ENCODE measurements at places on chromosomes 4 and X. TPM values are rescaled to one million over a fixed set of nuclear protein-coding genes. Genes with fewer than 3 reads are reported as not detected.

DNA sequence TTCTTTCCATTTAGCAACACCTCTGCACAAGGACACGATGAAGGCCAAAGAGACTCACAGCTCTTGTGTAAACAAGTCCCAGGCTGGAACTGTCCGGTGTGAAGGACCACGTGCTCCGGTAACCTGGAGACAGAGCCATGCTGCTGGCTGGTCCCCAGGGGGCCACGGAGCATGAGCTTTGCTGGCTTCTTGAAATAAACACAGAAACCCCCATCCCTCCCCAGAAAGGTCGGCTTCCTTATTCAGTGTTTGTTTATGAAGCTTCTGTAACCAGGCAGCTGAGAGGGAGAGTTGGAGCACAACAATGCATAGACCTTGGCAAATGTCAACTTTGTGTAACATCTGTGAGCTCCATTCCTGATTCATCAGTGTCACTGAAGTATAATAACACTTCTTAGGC lies 109.4 kb downstream of the GPR143 start:
- H3K4me3 ChIP-seq: no peak overlapping the region
- DNase-seq: no peak
- no peak overlapping the region for H3K27ac ChIP-seq

FAM184B gene
- 0.76 TPM for total RNA-seq

ADH6 gene
- total RNA-seq: not detected

GRCh38 chr4:4269331-4269731 lies 20.6 kb downstream of the LYAR start:
- H3K4me1 ChIP-seq: no peaks in the 10 kb centered on the region
- no peak overlapping the region for H3K27ac ChIP-seq
- peaks cover 12% of the 10 kb centered on the region for H3K36me3 ChIP-seq
- H3K27me3 ChIP-seq: no peaks in the 10 kb centered on the region
- no peak for DNase-seq
- no peak overlapping the region for H3K4me3 ChIP-seq

GRCh38 chrX:23907111-23907497 lies 634 bp downstream of the APOO start:
- H3K4me1 ChIP-seq: peaks cover 24% of the 10 kb centered on the region
- H3K36me3 ChIP-seq: no peaks in the 10 kb centered on the region
- no peak for DNase-seq
- peak overlapping the region; percentile 83 for H3K27ac ChIP-seq
- no peaks in the 10 kb centered on the region for H3K27me3 ChIP-seq
- peak overlapping the region; percentile 62 for H3K4me3 ChIP-seq

MGARP gene
- total RNA-seq: not detected

NSG1 gene
- total RNA-seq: 21.2 TPM

DNA sequence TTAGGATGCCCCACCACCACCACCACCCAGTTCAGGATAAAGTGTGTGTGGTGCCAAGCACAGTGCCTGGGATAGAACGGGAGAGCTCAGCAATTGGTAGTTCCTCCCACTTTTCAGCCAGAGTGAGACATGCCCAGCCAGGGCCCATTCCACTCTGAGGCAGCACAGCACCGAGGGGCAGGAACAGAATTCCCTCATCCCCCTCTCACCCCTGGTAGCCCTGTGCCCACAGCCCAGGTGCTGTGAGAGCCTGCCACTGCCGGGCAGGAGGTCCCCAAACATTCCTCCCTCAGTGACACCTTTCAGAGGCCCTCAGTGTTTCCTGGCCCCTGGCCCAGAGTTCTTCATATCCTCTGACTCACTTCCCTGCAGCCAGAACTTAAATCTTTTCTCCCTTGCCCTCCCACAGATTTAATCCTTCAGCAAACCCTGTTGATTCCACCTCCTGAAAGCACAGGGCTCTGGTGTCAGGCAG lies 8.1 kb downstream of the RIPPLY1 start:
- no peak overlapping the region for H3K27ac ChIP-seq
- H3K36me3 ChIP-seq: no peaks in the 10 kb centered on the region
- no peak for DNase-seq
- H3K4me3 ChIP-seq: no peak overlapping the region
- H3K4me1 ChIP-seq: peaks cover 17% of the 10 kb centered on the region

RBMXL3 gene
- not detected for total RNA-seq

DNA sequence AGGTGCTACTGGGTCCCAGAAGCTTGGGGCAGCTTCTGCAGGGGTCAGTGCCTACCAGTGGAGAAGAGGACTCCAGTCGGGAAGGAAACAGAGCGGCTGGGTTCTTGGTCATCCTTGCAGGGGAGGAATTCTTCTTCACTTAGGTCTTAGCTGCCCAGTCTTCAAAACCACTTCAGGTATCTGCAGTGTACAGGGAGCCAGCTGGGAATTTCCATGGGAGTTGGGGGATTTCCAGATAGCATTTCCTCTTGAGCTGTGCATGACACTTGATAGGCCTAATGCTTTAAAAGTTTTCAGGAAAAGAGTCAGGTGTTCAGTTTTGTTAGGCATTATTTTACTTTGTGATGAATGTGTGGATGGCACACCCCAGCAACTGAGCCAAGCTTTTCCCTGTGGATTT lies 58.1 kb upstream of the ENPP6 start:
- no peaks in the 10 kb centered on the region for H3K27me3 ChIP-seq
- no peak overlapping the region for H3K27ac ChIP-seq
- no peak overlapping the region for H3K4me3 ChIP-seq
- DNase-seq: no peak
- no peaks in the 10 kb centered on the region for H3K36me3 ChIP-seq

DNA sequence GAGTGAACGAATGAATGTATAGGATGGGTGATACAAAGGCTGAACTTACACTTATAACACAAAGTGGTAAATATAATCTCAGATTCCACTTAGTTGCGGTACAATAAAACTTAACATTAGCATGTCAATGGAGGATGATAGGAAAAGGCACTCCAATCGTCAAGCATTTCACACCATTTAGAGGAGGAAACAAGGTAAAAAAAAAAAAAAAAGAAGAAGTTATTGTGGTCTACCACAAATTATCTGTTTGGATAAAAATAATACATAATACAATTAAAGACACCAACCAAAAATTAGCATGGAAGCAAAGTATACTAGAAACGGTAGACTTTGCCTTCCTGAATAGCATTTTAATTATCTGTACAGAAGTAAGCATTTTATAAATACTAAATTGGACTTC lies 205.5 kb downstream of the PPP3CA start:
- no peaks in the 10 kb centered on the region for H3K27me3 ChIP-seq
- H3K27ac ChIP-seq: no peak overlapping the region
- no peaks in the 10 kb centered on the region for H3K4me1 ChIP-seq
- no peak for DNase-seq

DNA sequence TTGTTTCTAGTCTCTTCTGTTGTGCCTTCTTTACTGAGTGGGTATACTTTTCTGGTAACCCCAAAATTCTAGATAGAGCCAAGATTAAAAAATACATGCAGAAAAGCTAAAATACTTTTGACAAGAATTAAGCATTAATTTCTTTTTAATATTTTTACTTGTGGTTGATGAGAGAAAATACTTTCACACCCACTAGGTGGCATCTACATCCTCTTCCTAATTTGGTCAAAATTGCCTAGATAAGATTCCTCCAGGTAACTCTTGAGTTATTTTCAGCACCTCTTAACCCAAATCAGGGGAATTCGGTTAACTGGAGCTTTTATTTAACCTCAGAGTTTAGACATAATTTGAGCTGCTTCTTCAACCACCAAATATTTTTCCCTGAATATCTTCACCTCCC lies 28.4 kb upstream of the COX7B2 start:
- DNase-seq: no peak
- H3K4me3 ChIP-seq: no peak overlapping the region
- H3K36me3 ChIP-seq: no peaks in the 10 kb centered on the region
- H3K4me1 ChIP-seq: no peaks in the 10 kb centered on the region
- H3K27me3 ChIP-seq: no peaks in the 10 kb centered on the region

DLG3 gene
- total RNA-seq: 20.8 TPM

- H3K27ac ChIP-seq: peak overlapping the region; percentile 82
- DNase-seq: no peak
- peak overlapping the region; percentile 78 for H3K4me3 ChIP-seq
- no peaks in the 10 kb centered on the region for H3K27me3 ChIP-seq
- no peaks in the 10 kb centered on the region for H3K36me3 ChIP-seq
Measured at GRCh38 chrX:46912603-46913491, 626 bp downstream of the JADE3 start.

DNA sequence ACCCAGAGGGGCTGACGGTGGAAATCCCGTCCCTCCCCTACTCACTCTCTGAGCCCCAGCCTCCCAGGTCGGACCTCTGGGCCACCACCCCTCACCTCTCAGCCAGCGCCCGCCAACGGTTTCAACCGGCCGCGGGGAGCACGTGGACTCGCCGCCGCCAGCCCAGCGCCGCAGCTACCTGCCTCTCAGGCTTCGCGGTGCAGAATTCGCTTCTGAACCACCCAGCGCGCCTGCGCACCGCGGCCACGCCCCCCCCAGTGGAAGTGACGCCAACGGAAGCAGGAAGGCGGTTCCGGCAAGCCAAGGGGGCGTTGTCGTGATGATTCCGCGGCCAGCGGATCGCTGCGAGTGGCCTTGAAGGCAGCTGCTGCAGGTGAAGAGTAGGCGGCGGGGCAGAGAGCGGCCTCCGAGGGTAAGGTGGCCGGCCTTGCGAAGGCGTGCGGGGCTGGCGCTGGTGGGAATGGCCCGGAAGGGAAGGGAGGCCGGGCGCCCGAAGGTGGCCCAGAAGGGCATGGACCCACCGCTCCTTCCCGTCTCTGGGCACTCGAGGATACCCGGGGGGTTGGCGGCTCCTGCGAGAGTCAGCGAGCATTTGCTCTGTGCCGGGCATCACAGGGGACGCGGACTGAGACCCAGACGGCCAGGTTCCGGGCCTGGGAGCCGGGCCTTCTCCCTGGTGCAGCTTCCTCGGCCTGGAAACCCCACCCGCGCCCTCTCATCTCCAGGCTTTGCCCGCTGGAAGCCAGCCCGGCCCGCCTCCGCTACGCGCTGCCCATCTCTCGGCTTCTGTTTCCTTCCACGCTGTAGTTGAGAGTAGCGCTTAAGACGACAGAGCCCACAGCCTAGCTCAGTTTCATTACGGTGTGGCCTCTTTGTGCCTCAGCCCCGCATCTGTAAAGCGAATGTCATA lies at the start of the genes LYAR and ZBTB49:
TSS of gene LYAR (minus strand) at position 214 of the 910 bp plus-strand sequence. CDS start 6,412 bp downstream, outside the sequence.
TSS of gene ZBTB49 (plus strand) at position 311 of the 910 bp plus-strand sequence. CDS start 9,695 bp downstream, outside the sequence.
- H3K4me3 ChIP-seq: peak within 1 kb of the TSS; percentile 78
- peak within 1 kb of the TSS; percentile 89 for H3K27ac ChIP-seq
- peak; percentile 47 for DNase-seq
- H3K27me3 ChIP-seq: no peaks in the 10 kb centered on the region

TEX11 gene
- total RNA-seq: not detected

GRCh38 chr4:152294331-152294730 lies 241.6 kb downstream of the FBXW7 start:
- peaks cover 4% of the 10 kb centered on the region for H3K4me1 ChIP-seq
- DNase-seq: no peak
- no peaks in the 10 kb centered on the region for H3K27me3 ChIP-seq
- H3K27ac ChIP-seq: no peak overlapping the region
- H3K36me3 ChIP-seq: no peaks in the 10 kb centered on the region
- no peak overlapping the region for H3K4me3 ChIP-seq

DNA sequence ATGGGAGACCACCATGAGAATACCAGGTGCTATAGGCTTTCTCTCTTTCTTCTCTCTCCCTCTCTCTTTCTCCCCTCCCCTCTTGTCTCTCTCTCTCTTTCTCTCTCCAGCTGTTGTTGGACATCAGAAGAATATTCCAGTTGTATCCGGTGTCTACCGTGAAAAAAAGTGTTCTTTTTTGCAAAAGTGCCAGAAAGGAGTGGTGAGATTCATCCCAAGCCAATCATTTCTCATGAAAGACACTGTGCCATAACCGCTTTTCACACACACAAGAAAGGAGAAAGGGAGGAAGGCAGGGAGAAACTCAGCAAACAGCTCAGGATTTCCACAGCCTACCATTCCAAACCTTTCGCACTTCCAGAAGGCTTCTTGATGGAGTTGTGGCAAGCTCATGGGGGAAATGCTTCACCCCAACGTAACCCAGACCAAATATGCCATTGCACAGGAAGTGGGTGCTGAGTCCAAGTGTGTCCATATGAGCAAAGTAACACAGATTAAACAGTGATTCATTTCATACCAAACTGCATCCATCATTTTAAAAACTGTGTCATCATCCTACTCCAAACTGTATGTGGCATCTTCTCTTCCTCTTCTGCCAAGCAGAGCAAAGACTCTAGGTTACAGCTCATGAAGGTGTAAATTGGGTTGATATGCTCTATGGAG lies 224.0 kb downstream of the APBB2 start:
- no peaks in the 10 kb centered on the region for H3K27me3 ChIP-seq
- no peaks in the 10 kb centered on the region for H3K36me3 ChIP-seq
- H3K4me1 ChIP-seq: peaks cover 18% of the 10 kb centered on the region
- no peak overlapping the region for H3K27ac ChIP-seq
- no peak for DNase-seq
- H3K4me3 ChIP-seq: no peak overlapping the region

- DNase-seq: no peak
- H3K4me3 ChIP-seq: no peak overlapping the region
- H3K36me3 ChIP-seq: no peaks in the 10 kb centered on the region
- no peaks in the 10 kb centered on the region for H3K27me3 ChIP-seq
Measured at GRCh38 chr4:179976777-179977176, 2266.4 kb upstream of the TENM3 start.

DNA sequence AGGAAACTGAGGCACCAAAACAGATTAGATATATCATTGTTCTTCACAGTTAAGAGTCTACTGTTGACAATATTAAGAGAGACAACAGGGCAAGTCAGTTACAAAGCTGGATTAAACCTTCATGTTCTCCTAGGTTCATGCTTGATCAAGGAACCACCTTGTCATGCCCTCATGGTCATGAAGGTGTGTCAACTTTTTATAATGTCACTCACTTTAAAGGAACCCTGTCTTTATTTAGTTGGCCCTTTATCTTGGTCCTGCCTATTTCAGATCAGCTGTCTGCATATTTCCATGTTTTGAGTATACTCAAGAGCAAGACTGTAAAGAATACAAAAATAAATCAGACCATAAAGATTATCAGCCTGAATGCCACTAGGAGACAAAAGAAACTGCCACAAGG lies 140.2 kb upstream of the FAM241A start:
- no peaks in the 10 kb centered on the region for H3K36me3 ChIP-seq
- H3K27ac ChIP-seq: peak overlapping the region; percentile 84
- no peak overlapping the region for H3K4me3 ChIP-seq
- H3K4me1 ChIP-seq: no peaks in the 10 kb centered on the region
- DNase-seq: no peak

DNA sequence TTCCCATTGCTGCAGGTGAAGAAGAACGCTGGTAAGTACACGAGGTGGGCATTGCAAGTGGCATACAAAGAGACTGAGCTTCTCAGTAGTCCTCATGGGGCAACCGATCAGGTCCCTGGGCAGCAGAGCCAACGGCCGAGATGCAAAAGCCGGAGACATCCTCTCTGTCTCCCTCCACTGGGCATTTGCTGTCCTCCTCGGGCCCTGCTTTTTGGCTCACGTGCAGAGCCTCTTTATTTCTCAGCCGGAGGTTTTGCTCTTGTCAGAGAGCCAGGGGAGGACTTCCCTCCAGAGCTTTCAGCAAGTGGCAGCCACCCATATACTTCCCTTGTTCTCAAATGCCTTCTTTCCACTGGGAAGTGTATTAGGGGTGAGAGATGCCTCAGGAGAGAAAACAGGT lies 18.0 kb downstream of the STARD8 start:
- no peak for DNase-seq
- H3K27ac ChIP-seq: no peak overlapping the region
- no peaks in the 10 kb centered on the region for H3K4me1 ChIP-seq
- H3K27me3 ChIP-seq: no peaks in the 10 kb centered on the region
- H3K4me3 ChIP-seq: no peak overlapping the region

OCIAD2 gene
- 18.0 TPM for total RNA-seq

IL13RA2 gene
- not detected for total RNA-seq

RASSF6 gene
- total RNA-seq: 5.8 TPM

Measured in esophagus squamous epithelium (tissue), 5 donors.